GM19239 (cell line): ENCODE measurements at places on chromosomes 12 and 14.
A peak's percentile ranks its signal among the peaks of the same experiment; 100 is the strongest.

GRCh38 chr14:20469890-20470602 is 840 bp downstream of the PNP start:
- DNase-seq: peak; percentile 30

- no peak for DNase-seq
These were observed 60.9 kb upstream of the ZFP36L1 start for GRCh38 chr14:68853749-68854148.

- no peak for DNase-seq
These were observed 447 bp upstream of the NUBPL start for GRCh38 chr14:31560759-31561154.

DNA sequence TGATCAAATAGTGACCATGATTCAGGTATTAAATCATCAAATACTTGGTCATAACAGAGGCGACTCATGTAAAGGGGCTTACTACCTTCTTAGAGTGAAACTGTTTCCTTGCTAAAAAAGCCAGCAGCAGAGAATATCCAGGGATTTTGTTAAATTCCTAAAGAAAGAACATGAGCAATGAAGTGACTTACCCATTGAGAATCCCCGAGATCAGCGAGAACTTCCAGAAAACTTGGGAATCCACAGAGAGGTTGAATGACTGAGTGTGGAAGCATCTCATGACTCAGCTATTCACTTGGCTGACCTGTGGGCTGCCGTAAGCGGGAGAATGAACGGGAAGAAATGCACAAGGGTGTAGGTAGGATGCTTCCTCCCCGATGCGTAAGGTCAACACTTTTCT is 85.3 kb upstream of the KCNA1 start:
- no peak for DNase-seq

GRCh38 chr14:88985654-88986053 is 161.2 kb downstream of the TTC8 start:
- no peak for DNase-seq

DNA sequence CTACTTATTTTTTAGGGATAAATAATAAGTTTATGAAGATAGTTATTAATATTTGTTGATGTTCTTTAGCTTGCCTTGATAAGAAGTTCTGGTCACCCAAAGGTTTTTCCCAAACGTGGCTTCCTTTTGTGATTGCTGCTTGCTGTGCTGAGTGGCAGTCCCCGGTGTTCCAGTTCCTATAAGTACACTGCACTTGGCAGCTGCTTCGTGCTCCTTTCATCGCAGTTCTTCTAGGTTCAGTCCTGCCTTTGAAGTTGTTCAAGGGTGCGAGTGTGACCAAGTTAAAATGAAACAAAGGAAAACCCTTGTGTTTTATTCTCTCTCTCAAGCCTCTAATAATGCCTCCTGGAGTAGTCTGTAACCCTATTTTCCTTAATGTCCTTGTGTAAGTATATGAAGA is 128.5 kb upstream of the ATF1 start:
- DNase-seq: no peak

DNA sequence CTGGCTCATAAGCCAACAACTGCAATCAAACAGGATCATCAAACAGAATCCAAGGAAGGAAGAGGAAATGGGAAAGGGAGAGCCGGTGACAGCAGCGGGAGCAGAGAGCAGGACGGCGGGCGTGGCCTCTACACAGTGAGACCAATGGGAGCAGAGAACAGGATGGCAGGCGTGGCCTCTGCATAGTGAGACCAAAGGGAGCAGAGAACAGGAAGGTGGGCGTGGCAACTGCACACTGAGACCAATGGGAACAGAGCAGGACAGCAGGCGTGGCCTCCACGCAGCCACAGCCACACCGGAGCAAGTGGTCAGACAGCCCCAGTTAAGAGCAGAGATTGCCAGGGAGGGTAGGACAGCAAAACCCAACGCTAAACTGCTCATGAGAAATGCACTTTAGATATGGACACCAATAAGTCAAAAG is 16.4 kb downstream of the LRCOL1 start:
- peak; percentile 62 for DNase-seq

DNA sequence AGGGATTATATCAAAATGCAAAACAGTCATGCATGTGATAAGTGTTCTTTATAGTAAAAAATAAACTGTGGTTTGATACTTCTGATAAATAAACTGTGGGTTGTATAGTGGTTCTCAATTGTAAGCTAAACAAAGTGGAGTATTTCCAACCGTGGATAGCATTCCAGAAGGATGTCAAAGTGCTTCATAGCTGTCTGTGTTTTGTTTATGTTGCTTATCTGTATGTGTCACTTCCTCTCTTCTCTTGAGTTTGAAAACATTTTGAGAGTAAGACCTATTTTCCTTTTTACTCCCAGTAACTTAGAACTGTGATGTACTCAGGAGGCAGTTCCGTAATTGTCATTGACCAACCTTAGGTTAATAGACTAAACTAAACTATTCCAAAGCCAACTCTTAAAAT is 415.8 kb downstream of the TMTC2 start:
- DNase-seq: no peak

DNA sequence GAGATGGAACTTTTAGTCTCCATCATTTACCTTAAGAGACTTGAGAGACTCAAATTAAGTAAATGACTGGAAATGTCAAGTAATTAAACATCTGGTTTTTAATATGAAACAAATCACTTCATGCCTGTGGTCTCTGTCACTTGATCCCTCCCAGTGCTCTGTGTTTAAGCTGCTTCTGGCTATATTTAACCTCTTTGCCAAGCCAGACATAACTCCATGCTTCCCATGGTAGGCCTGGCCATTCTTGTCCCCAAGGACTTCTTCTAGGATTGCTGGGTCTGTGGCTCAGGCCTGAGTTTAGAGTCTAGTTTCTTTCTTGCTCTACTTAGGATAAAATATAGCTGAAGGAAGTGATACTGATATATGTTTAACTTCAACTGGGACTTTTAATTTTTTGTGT is 1013.6 kb downstream of the FLRT2 start:
- no peak for DNase-seq

DNA sequence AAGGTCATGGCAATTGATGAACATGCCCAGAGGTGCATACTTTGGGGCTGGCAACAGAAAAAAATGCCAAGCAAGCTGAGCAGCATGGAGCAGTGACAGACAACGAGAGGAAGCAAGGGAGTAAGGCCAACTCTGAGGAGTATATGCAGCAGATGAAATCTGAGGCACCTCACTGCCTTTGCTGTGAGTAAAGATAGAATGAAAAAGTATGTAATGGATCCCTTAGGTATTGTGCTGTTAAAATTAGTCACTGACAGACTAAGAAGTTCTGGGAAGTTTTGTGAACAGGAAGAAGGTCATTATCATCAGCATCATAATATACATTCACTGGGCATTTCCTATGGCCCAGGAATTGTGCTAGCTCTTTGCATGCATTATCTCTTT is 269.9 kb downstream of the DUSP6 start:
- no peak for DNase-seq

- no peak for DNase-seq
These were observed 3.2 kb downstream of the PRPH start for GRCh38 chr12:49298160-49298559.

DNA sequence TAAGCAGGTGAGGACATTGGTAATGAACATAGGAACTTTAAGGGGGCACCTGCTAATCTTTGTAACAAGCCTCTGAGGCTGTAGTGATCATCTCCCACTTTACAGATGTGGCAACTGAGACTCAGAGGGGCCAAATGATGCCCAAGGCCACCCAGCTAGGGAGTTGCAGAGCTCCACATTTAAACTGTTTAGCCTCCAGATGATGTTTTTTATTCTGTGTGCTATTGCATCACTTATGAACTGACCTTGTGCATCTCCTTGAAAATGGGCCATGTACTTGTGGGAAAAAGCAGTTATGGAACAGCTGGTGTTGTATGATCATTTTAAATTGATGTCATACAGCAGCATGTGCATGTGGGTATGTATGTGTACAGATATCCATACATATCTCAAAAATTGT is 41.4 kb downstream of the TPCN1 start:
- DNase-seq: no peak

- no peak for DNase-seq
These were observed 64.1 kb upstream of the PPP4R3A start for GRCh38 chr14:91573894-91574837.

DNA sequence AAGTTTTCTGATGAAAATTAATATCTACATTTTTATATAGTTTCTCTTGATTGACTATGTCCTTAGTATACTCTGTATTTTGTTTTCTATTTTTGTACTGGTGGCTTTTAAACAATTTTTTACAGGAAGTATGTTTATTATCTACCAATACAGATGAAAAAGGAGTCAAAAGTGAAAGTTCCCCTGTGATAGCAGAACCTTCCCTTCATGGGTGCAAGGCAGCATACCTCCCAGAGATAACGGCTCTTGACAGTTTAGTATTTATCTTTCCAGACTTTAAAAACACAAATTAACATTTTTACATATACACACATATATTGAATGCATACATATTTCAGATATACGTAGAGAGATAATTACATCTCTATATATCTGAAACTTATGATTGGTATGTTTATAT is 17.1 kb upstream of the FAM234B start:
- DNase-seq: no peak

GRCh38 chr14:81028461-81028860 is 73.0 kb downstream of the TSHR start:
- no peak for DNase-seq

DNA sequence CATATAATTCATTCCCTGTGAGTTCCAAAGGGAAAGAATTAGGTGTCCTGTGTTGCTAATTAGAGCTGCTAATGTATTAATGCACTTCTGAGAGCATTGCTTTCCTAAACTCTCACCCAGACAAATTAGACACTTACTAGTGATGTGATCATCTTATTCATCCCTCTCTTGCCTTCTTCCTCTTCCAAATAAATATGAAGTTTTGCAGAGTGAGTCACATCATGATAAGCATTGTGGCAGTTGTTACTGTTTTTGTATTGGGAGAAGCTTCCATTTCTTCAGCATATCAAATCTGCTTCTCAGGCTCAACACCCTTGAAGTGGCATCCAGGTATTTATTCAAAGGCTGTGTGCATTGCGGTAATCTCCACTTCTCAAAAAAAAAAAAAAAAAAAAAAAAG is 37.3 kb upstream of the E2F7 start:
- DNase-seq: no peak

DNA sequence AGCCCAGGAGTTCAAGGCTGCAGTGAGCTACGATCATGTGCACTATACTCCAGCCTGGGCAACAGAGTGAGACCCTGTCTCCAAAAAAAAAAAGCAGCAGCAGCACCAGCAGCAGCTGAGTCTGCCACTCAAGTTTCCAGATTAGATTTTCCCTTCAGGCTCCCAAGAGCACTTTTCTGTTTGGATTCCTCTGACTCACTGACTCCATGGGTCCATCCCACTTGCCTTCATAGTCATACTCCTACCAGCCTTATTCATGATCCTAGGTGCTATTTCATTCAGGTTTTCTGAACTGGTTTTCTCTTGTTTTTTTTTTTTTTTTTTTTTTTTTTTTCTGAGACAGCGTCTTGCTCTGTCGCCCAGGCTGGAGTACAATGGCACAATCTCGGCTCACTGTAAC is 6.8 kb upstream of the TWF1 start:
- no peak for DNase-seq

GRCh38 chr12:51419425-51420193 is 5.0 kb upstream of the SLC4A8 start:
- no peak for DNase-seq

DNA sequence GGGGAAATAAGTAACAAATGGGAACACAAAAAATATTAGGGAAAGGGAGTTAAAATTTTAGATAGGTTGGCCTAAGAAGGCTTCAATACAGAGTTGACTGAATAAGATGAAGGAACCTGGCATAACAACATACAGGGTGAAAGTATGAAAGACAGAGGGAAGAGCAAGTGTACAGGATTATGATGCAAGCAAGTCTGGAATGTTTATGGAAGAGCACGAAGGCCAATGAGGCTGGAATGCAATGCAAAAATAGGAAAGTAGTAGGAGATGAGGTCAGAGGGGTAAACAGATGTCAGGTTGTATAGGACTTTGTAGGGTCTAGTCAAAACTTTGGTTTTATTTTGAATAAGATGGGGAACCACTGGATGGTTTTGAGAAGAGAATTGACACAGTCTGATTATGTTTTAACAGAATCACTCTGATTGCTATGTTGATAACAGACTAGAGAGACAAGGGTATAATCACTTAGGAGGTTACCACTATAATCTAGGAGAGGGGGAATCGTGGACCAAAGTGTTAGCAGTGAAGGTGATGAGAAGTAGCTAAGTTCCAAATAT is 96.8 kb downstream of the OSBPL8 start:
- no peak for DNase-seq

- no peak for DNase-seq
These were observed 3.7 kb downstream of the MVK start for GRCh38 chr12:109577311-109577710.

GRCh38 chr12:6182279-6182898 is 17.8 kb upstream of the CD9 start:
- DNase-seq: no peak

- DNase-seq: no peak
These were observed 1.6 kb downstream of the OGFOD2 start for GRCh38 chr12:122976648-122976975.

DNA sequence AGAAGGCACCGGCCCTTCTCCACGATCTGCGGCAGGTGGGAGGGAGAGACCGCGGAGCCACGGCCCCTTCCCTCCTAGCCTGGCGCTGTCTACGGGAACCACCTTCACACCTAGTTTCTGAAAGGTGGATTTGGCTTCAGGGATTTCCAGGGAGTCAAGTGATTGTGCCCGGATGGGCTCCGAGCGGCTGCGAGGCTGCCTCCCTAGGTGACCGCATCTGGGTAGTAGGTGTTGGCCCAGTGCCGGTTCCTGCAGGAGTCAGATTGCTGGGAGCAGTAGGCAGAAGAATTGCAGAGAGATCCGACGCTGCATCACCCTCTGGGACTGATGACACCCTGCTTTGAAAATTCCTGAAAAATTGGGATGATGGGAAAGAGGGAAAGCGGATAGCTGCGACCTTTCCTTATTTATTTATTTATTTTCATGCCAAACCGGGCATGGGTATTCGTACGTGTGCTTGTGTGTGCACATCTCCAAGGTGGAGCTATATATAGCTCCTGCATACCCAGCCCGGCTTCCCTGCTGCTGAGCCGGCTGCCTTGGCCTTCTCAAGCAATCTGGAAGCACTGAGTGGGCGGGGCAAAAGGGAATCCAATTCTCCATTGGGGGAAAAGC is 1.1 kb downstream of the CNTN1 start:
- DNase-seq: no peak

- no peak for DNase-seq
These were observed 12.5 kb downstream of the PGAM5 start for GRCh38 chr12:132723015-132723763.

GRCh38 chr14:25520821-25521220 is 470.9 kb upstream of the STXBP6 start:
- DNase-seq: no peak

- DNase-seq: no peak
These were observed 22.2 kb downstream of the ST8SIA1 start for GRCh38 chr12:22312336-22312735.

DNA sequence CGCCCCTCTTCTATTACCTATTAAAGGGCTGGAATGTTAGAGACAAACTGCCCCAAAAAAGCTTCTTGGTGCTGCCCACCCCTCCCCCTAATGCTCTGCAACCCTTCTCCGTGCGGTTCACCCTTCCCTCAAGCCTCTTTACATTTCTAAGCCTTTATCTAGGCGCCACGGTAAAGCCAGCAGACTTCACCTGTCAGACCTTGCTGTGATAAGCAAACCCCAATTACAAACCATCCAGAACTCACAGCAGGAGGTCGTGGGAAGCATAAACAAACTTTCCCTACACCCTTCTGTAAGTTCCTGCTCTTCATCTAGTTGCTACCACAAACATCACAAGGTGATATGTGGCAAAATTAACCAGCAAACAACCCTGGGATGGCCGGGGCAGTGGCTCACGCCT is 56.8 kb downstream of the MOK start:
- DNase-seq: no peak
